ENCODE measurements at places on chromosomes 2 and 18.

GRCh38 chr18:76791106-76791505 lies 31.3 kb upstream of the ZNF236 start:
- no peak for DNase-seq

DNA sequence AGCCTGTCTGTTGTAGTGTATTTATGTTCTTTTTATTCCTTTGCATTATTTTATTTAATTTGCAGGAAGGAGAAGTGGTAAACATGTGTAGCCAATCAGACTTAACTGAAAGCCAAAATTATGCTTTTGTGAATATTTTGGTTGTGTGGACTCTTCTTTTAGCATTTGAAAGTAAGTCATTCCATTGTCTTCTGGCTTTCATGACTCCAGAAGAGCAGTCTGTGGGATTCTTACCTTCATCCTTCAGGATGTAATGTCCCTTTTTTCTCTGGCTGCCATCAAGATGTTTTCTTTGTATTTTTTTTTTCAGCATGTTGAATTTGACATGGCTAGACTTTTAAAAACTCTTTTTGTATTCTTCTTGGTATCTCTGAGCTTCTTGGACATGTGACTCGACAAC lies 895.2 kb upstream of the ZEB2 start:
- no peak for DNase-seq

GRCh38 chr2:26763019-26763418 lies 1.1 kb upstream of the SLC35F6 start:
- no peak for DNase-seq

DNA sequence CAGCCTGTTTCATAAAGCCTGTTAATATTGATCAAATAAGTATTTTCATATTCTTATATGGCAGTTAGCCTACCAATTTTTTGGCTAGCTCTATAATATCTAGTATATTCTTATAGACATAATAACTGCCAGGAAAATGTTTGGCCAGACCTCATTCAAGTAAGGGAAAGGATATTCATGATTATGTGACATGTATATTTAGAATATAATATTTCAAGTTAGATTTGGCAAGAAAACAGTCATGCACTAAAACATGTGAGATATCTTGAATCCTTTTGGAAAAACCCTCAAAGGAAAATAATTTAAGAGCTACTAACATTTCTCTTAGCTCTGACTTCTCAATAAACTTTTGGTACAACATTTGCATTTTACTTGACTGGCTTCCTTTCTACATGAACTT lies 694.1 kb downstream of the PLCL1 start:
- DNase-seq, result no peak

GRCh38 chr18:49364821-49365220 lies 95.6 kb downstream of the DYM start:
- no peak for DNase-seq

DNA sequence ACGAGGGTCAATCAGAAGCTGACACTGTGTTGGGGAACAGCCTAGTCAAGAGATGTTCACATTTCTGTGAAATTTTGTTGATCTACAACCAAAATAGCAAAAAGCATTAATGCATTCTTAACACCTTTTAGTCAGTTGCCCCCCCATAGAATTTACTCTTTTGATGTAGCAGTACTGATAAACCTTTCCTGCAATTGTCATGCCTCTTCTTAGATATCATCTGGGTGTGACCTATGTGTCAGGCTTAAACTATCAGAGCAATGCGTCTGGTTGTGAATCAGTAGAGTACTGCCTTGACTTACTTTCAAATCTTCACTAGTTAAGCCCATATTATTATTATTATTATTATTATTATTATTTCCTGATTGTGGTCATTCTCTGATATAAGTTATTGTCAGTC lies 61.9 kb downstream of the GREB1L start:
- no peak for DNase-seq

- DNase-seq, result no peak
These were observed 15.2 kb downstream of the RAMP1 start for GRCh38 chr2:237874585-237875161.

- DNase-seq, result no peak
These were observed 66.6 kb downstream of the CTIF start for GRCh38 chr18:48605408-48605845.

- DNase-seq, result no peak
These were observed 110.4 kb upstream of the VRK2 start for GRCh38 chr2:57936216-57936615.

DNA sequence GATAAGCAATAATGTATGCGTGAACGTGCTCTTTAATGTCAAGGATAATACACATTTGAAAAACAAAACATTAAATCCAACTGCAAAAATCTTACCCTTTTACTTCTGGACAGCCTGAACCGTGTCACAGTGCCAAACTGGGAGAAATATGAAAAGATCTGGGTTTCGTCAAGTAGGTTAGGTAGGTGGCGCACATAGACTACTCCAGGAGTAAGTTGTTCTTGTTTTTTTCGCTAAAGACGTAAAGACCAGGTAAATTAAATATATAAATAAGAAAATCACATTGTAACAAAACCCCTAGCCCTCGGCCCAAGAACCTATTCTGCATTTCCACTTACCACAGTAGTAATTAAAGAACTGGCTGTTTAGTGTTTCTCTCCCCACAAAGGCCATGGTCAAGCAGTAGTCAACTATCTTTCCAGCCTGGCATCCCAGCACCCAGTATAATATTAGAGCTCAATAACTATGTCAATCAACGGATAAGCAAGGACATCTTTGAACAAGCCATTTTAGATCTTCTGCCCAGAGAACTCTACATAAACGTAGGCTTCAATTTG lies 1.1 kb downstream of the NIFK start:
- DNase-seq, result no peak

GRCh38 chr2:95049961-95050360 lies 24.5 kb downstream of the MAL start:
- DNase-seq, result no peak

DNA sequence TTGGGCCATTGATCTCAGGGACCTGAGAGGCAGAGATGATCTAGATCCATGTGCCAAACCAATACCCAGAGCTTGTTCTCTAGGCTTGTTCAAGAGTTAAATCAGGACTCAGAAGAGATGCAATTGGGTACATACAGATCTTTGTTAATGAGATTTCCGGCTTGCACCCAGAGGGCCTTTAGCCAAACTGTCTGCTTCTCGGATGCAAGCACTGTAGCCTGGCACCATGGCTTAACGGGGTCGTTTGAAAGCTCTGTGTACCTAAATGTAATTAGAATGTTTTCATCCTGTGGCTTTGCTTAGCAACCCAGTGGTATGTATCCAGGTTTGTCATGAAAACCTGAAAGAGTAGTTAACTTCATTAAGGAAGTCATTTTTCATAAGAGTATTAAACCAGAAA lies 94.2 kb downstream of the TPGS2 start:
- no peak for DNase-seq

GRCh38 chr2:79792090-79792489 lies 279.2 kb downstream of the CTNNA2 start:
- no peak for DNase-seq

DNA sequence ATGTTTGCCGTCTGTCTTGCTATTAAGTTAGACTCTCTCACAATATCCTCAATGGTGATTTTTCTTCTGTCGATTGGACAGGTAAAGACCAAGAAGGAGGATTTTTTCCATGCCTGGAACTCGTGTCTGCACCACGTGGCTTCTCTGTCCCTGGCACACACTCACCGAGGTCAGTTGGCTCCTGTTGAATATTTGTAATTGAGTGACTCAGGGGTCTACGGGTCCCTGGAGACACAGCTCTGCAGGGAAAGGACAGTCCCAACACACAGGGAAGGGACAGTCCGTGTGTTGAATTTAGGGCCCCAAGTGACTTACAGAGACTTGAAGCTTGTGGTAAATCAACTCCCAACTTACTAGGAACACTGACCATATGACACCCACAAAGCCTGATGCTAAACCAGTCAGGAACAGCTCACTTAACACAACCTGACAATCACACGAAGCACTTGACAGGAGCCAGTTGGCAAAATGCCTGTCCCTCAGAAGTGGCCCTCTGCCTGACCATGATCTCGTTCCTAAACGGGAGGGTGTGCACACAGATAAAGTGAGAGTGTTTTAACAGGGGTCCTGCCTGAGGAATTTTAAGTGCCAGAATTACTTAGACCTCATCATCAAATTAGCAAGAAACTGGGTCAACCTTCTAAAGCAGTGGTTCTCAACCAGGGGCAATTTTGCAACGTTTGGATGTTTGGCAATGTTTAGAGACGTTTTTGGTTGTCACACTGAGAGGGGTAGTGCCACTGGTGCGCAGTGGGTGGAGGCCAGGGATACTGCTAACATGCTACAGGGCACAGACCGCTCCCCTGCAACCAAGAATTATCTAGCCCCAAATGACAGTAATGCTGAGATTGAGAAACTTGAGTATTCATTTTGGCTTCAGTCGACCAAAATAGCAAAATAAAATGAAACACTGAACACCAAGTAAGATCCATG lies 88.9 kb upstream of the BCL2L11 start:
- DNase-seq, result no peak

DNA sequence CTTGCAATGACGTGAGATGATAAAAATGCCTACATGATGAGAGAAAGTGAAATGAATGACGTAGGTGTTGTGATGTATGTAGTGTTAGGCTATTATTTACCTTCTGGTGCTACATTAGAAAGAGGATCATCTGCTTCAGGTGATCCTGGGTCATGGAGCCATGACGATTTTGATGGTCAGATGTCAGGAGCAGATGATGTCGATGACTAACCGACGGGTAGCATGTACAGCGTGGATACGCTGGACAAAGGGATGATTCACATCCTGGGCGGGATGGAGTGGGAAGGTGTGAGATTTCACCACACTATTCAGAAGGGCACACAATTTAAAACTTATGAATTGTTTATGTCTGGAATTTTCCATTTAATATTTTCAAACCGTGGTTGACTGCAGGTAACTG lies 43.5 kb upstream of the ACVR1C start:
- DNase-seq, result no peak

- no peak for DNase-seq
These were observed 6.3 kb upstream of the NEU4 start for GRCh38 chr2:241802421-241803318.

DNA sequence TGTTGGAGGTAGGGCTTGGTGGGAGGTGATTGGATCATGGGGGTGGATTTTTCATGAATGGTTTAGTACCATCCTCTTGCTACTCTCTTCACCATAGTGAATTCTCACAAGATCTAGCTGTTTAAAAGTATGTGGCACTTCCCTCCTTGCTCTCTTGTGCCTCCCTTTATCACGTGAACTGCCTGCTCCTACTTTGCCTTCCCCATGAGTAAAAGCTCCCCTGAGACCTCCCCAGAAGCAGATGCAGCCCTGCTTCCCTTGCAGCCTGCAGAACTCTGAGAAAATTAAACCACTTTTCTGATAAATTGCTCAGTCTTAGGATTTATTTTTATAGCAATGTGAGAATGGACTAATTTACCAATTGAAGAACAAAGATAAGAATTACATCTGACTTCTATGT lies 223.1 kb downstream of the RNF144A start:
- no peak for DNase-seq

DNA sequence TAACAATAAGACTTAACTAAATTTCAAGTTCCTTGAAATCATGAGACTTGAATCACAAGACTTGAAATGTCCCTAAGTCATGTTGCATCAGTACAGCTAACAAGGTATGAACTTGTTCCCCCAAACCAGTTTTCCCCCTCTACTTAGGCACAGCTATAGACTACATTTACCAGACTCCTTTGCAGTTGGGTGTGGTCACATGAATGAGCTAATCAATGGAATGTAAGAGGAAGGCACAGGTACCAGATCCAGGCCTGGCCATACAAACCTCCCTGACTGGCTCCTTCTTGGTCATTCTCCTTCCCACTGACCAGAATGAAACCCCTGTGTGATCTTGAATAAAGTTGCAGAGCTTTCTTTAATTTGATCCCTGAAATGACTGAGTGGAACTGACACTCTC lies 77.8 kb downstream of the DNER start:
- no peak for DNase-seq

- no peak for DNase-seq
These were observed 267.0 kb downstream of the MREG start for GRCh38 chr2:215746226-215746886.

DNA sequence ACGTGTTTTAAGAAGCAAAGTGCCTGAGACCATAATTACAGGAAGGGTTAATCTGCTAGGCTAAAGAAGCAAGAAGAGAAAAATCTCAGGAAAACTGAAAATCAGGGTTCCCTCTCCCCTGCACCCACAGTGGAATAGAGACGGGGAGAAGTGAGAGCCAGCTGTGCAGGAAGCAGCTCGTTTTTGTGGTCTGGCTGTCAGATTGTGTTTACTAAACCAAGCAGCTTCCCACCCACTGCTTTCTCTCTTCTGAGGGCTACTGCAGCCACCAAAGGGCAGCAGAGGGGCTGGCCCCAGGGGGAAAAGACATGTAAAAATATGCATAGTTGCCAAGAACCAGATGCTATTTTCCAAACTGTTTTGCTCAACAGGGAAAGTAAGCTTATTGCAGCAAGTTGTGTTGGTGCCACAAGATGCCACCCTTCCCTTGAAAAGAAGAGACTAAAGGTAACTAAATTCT lies 72.6 kb upstream of the THUMPD2 start:
- DNase-seq, result no peak

GRCh38 chr18:77255426-77256105 lies 5.9 kb downstream of the GALR1 start:
- DNase-seq, result no peak

- DNase-seq, result no peak
These were observed 40.2 kb upstream of the GPR17 start for GRCh38 chr2:127605691-127606263.

DNA sequence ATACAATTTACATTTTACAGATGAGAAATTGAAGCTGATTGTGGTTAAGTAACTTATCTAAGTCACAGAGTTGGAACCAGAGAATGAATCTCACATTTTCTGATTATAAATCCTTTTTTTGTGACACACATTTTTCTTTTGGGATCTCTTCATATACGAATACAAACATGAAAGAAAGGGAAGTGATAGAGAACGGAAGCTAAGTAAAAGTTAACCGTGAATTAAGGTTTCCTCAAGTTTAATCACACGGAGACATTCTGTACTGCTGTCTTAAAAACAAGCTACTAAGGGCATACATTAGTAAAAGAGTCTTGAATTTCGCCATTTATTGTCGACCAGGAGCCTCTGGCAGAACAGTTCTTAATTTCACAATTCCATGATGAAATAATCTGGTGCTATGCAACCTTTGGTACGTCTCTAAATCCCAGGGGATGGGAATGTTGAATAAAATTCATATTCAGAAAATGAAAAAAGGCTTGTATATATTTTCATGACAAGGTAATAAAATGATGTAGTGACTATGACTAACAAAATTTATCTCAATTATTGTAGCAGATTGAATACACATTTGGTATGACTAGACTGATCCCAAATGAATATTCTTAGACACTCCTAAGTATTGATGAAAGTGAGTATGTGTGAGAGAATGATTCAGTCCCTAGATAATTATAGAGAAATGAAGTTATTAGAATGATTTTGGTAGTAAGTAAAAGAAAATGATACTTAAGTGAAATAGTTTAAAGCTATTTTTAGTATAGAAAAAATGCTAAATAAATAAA lies 40.3 kb upstream of the ZSWIM2 start:
- DNase-seq, result no peak

All from stimulated activated CD8-positive, alpha-beta memory T cell treated with anti-CD3 and anti-CD28 coated beads, Interleukin-7, amount 100 ng/mL, for 1 hour (primary cell).